Cortex of kidney (tissue), 1 donor: ENCODE measurements at places on chromosomes 7 and 10.

DNA sequence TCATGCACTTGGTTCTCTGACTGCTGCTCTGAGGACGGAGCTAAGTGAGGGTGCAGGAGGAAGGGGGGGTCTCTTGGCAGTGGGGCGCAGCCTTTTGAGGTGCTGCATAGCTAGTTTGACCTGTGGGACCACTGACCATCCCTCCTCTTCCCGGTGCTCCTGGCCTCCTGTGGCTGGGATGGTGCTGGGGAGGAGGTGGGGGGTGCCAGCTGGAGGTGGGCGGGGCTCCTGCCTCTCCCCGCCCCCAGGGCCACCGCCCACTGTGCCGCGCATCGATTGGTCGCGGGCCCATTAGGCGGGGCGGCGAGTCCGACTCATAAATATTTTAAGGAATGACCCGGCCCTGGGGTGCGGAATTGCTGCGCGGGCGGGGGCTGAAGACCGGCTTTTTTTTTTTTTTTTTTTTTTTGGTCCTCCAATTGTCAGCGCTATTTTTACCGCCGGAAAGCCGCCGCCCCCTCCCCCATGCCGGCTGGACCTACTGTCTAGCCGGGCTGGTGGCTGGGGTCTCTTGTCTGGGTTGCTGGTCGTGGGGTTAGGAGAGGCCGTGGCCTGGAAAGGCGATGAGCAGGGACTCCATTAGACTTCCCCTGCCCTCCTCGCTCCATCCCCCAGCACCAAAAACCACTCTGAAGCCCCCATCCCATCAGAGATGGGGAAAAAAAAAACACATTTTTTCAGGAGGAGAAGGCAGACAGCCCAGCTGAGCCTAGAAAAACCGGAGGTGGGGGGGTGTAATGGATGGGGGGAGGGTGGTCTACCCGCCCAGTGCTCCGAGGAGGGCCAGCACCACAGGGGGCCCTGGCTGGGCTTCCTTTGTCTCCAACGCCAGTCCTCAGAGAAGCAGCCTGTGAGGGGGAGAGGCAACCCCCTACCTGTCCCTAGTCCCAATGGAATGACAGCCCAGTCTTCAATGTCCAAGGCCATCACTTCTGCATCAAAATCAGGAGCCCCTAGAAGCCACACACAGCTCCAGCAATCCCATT, 6.4 kb downstream of the SH2B2 start:
- no peak for DNase-seq

DNA sequence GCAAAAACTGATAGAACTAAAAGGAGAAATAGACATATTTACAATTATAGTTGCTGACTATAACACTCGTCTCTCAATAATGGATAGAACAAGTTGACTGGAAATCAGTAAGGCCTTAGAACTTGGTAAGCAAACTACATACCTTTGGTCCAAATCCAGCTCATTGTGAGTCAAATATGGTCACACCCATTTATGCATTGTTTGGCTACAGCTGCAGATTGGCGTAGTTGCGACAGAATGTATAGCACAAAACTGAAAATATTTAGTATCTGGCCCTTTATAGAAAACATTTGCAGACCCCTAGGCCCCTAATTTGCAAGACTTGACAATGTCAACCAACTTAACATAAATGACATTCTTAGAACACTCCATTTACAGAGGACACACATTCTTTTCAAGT, 103.6 kb upstream of the EGR2 start:
- no peak for DNase-seq

- DNase-seq: no peak
These were observed 414.7 kb upstream of the GHITM start for GRCh38 chr10:83724471-83725241.

- DNase-seq: no peak
These were observed 27.7 kb upstream of the AMPH start for GRCh38 chr7:38658921-38659320.

GRCh38 chr7:151460474-151460855, 20.5 kb upstream of the CRYGN start:
- DNase-seq: no peak
